ENCODE measurements at places on chromosomes 16 and 17.

DNA sequence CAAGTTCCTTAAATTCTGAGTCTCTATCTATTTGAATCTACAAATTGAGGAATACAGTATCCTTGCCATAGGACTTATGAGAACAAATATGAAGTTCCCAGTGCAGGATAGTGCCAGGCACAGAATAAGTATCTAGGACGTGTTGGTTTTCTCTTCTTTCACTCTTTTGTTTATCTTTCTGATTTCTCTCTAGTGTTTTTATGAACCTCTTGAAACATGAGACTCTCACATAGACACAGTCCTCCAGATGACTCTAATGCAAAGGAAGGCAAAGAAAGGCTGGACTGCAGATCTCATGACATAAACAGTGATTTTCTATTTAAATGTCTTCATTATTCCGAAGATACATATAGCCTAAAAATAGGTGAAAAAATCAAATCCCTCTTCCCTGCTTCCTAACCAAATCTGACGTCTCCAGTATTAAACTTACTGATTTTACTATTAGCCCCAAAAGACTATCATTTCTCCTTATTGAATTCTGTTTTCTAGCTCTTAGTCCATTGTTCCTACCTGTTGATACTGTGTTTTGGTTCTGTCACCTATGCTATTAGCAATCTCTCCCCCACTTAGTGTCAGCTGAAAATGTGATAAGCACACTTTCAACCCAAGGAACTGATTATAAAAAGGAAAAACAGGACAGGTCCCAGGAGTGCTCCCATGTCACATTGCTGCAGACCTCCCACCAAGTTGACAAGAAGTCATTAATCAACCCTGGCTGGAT lies 24.9 kb upstream of the ADAMTS18 start:
- no peak for DNase-seq

DNA sequence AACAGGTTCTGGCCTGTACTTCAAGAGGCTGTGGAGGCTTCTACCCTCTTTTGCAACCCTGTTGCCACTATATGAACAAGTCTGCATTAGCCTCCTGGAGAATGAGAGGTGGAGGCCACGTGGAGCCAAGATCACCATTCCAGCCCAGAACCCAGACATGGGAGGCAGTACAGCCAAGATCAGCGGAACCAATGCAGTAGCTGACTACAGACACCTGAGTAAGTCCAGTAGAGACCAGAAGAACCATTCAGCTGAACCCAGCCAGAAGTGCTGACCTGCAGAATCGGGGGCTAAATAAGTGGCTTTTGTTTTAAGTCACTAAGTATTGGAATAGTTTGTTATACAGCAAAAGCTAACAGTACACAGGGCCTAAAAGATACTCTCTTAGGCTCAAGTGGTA lies 12.1 kb downstream of the FAM20A start:
- DNase-seq = no peak

DNA sequence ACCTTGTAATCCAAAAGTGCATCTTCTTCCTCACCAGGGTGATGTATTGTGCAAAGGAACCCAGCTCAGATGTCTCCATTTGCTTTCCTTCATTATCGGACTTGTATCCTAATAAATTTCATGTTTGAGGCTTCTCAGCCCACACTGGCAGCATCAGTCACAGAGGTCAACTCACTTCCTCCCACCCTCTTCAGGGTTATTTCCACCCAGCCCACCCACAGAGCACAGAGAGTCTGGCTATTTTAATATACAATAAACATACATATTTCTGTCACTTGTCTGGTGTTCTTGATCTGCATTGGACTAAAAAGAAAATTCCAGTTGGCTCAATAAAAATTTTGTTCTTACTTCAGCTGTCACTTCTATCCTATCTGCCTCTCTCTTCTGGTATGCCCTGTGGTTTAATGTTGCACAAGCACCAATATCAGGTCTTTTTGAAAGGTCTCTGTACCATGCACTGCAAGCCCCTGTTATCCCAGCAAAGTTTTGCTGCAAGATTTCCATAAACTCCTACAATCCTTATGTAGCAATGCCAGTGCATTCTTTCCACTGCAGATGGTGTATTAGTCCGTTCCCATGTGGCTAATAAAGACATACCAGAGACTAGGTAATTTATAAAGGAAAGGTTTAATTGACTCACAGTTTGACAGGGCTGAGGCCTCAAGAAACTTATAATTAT lies 201.8 kb downstream of the CDH11 start:
- DNase-seq = no peak

DNA sequence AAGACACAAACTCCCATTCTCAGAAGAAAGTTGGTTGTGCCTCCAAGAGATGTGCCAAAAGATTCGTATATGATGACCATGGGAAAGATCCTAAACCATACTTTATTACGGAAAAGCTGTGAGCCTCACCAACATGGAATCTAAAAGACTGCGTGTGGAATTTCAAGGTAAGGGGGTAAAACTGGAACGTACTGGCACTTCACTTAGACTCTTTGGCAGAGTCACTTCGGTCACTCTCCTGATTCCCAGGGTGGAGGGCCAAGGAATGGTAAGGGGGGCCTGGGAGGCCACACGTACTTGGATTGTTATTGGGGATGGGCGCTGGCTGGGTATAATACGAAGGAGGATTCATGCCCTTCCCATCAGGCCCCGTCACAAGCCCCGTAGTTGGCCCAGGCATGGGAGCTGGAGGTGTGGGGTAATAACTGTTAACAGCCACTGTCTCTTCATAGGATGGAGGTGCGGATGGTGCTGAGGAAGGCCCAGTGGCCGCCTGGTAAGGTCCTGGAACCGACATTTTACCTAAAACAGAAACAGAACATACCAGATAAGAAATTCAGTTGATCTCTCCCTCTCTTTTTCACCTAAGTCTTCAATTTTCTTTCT lies 30.4 kb downstream of the LITAF start:
- no peak for DNase-seq

DNA sequence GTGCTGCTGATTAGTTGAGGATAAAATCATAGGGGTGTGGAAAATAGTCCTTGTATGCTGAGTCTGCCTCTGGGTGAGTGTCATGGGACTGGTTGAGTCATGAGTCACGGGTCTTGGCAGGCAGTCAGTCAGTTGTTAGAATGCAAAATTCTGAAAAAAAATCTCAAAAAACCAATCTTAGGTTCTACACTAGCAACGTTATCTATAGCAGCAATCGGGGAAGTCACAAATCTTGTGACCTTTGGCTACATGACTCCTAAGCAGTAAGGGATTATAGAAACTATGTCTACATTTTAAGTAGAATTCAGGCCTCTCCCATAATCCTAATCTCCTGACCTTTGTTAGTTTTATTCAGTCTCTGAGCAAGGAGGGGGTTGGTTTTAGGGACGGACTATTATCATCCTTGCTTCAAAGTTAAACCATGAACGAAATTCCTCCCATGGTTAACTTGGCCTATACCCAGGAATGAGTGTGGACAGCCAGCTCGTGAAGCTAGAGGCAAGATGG lies 18.0 kb upstream of the PMFBP1 start:
- DNase-seq = no peak

DNA sequence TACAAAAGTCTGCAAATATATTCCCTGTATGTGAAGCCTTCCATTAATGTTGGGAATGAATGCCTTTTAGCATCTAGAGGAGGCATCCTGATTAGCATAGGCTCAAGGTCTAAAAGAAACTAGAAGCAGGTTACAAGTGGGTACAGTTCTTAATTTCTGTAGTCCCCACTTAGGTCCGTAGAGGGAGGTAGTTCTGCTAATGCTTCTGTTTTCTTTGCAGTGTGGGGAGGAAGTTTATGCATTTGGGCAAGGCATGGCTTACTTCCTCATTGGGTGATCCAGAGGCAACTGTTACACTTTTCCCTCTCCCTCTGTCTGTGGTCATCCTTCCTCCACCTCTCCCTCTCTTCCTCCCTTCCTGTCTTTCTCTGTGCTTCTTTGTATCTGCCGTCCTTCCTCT lies 108.4 kb upstream of the ZKSCAN2 start:
- no peak for DNase-seq

DNA sequence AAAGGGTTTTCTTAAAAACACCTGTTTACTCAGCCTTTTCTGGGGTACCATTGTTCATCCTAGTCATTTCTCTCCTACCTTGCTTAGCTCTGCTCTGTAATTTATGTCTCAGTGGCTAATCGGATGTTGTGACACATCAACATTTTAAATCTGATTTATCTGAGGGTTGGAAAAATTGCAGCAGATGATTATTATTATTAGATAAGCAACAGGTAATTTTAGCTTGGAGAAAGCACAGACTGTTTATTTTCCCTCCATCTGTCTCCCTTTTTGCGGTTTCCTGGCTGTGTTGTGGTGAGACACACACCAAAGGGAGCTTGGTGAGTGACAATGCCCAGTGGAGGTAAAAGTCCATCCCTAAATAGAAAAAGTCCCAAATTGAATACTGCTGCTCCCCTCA lies 389.9 kb downstream of the UTP18 start:
- no peak for DNase-seq

GRCh38 chr16:17776888-17777287 lies 306.1 kb upstream of the XYLT1 start:
- DNase-seq = no peak

GRCh38 chr16:84068041-84068440 lies 25.4 kb upstream of the SLC38A8 start:
- DNase-seq = no peak

DNA sequence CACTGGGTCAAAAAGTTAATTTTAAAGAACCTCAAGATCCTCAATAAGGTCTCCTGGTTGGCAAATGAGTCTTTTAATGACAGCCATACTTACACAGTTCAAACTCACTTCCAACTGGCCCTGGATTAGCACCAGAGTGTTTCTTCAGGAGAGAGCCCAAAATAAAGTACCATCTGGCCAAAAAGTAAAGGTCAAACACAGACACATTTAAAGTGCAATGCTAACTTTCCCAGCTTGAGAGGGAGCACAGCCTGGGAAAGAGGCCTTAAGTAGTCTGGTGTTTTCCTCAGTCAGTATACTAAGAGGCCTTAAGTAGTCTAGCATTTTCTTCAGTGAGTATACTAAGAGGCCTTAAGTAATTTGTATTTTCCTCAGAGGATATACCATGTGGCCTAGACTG lies 46.6 kb upstream of the ERN1 start:
- no peak for DNase-seq

DNA sequence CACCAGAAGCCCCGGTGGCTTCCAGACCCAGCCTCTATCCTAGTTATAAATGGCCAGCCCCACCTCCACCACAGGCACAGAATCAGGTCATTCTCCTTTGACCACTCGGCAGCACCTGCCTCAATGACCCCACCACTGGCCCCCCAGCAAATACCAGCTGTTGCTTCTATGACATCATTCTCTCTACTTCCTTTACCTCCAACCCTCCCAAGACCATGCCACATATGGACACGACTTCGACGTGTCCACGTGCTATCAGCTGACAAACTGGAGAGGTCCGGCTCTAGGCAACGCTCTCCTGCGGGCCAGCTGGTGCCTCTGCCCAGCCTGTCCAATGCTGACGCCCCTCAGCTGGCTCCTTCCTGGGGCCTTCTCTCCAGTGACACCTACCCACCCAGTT lies 5.9 kb downstream of the ALYREF start:
- no peak for DNase-seq

GRCh38 chr17:4666296-4666695 lies 24.8 kb upstream of the ALOX15 start:
- DNase-seq = no peak

GRCh38 chr16:31708348-31708747 lies 165.3 kb upstream of the ZNF267 start:
- no peak for DNase-seq

DNA sequence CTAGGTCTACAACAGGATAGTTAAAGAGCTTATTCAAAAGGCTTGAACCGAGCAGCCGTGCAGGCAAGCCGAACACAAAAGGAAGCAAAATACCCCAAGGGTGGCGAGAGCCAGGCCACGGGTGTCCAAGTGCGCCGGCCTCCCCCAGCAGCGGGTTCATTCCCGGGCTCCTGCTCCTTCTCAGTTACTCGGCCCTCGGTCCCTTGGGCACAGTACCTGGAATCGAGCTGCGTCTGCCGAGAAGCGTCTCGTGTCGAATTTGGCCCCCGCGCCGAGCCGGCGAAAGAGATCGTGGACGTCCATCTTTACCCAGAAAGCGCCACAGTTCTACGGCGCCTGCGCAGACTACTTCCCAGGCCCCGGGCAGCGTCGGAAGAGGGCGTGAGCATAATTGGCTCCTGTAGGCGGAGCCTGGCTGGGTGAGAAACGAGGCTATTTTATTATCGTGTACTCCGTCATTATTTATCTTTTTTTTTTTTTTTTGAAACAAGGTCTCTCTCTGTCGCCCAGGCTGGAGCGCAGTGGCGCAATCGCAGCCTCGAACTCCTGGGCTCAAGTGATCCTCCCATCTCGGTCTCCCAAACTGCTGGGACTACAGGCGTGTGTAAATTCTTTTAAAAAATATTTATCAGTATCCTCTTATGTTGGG lies at the start of gene DDX52:
Gene DDX52, minus strand, starts transcription at position 329 of the 649 bp plus-strand sequence. Its CDS starts 26 bp downstream, at position 303.
- peak; percentile 91 for DNase-seq

DNA sequence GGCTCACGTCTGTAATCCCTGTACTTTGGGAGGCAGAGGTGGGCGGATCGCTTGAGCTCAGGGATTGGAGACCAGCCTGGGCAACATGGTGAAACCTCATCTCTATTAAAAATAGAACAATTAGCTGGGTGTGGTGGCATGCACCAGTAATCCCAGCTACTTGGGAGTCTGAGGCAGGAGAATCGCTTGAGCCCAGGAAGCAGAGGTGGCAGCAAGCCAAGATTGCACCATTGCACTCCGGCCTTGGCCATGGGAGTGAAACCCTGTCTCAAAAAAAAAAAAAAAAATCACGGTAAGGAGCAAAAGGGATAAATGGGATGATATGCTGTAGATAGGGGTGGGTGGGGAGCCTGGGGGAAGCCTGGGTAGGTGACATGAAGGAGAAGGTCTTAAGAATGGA lies 20.4 kb upstream of the TMEM98 start:
- no peak for DNase-seq

DNA sequence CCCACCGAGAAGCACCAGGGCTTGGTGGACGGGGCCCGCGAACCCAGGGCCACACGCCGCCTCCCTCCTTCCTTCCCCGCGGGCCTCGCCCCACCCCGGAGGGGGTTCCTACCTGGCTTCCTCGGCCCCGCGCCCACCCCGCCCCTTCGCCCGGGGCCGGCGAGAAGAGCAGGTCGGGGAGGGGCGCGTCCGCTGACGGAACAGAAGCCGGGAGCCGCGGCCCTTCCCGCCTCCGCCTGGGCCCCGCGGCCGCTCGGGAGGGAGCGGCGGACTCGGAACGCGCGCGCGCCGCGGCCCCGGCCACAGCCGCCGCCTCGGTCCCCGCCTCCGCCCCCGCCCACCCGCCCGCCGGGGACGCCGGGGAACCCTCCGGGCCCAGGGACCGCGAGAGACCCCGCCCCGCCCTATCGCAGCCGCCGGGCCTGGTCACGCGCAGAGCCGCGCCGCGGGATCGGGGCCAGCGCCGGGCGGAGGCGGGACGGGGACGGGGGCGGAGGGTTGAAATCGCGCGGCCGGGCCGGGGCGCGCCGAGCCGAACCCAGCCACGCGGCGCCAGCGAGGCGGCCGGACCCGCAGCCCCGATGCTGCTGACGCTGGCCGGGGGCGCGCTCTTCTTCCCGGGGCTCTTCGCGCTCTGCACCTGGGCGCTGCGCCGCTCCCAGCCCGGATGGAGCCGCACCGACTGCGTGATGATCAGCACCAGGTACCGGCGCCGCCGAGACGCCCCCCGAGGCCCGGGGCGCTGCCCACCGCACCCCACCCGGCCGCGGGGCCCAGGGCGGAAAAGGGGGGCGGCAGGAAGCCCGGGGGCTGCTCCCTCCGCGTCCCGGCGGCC lies at the start of gene TLCD3A:
Gene TLCD3A, plus strand, starts transcription at position 530 of the 835 bp plus-strand sequence. Its CDS starts 52 bp downstream, at position 582.
- peak; percentile 45 for DNase-seq
